ENCODE measurements at places on chromosomes 5 and 9.
A peak's percentile ranks its signal among the peaks of the same experiment; 100 is the strongest.

DNA sequence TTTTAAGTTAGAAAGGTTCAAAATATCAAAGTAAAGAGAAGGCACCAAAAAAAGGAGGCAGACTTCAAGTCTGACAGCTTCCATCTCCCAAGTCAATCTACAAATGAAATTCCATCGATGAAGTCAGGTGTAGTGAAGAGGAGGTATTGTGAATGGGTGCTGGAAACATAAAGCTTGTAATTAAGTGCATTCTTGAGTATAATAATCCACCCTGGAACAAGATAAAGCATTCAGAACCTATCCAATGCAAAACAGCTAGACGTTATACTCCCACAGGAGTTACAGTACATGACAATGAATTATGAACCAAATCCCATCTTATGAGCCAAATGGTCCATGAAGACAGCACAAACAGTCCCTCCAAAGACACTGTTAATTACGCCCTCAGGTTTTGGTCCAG lies 22.3 kb downstream of the BNC2 start:
- no peak for DNase-seq

- DNase-seq: peak; percentile 13
Measured at GRCh38 chr5:93246090-93246855, 334.7 kb downstream of the NR2F1-AS1 start.

DNA sequence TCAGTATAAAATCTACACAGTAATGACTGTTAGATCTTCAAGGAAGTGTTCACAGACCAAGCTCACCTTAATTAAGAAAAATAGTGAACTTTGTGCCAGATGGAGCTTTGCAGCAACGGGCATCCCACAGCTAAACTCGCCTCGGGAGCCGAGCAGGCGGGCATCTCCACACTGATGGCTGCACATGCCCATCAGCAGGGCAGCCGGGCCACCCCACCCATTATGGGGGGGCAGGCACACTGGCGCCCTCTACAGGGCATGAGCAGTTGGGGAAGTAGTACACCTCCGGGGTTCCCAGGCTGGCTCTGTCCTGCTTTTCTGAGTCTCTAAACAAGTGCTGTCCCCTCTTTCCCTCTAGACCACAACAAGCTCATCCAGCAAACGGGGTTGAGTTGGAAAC lies 21.6 kb downstream of the ANKS6 start:
- no peak for DNase-seq

DNA sequence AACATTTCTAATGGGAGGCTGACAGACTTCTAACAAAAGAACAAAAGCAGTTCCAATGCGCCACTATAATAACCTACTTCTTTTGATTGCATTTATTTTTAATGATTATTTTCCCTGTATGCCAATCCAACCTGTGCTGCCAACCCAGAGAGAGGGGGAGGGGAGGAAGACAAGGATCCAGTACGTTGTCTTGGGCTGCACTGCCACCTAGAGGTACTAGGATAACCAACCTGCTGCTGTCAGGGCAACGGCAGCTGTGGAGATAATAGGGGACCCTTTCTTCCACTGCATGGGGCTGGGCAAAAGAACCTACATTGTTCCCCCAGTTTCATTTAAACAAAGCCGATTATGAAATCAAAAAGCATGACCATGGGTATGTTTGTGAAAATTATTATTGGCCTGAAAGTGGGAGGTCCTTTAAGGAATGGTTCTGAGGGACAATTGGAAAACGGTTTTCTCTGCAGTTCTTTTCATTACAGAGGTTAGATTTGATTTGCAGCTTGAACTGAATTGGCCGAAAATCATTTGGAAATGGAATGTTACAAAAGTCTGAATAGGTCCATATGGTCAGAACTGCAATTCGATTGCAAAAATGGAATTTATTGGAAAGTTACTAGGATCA lies 101.3 kb downstream of the RASEF start:
- DNase-seq: peak; percentile 87

DNA sequence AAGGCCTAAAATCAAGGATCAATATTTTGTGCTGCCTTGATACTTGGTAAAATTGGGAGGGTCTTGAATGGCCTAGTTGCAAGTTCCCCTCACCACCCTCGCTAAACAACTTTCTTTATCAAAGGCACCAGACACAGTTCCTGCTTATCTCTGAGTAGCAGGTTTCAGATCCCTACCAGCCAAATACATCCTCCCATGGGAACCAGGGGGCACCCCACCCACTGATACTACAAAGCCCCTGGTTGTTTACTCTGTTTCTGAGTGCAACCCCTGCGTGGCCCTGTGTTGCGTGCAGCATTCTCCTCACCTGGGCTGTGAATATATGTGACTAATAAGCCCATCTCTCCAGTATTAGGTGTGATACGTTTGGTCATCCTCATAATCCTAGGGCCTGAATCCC lies 314.9 kb downstream of the DRD1 start:
- no peak for DNase-seq

GRCh38 chr9:136729144-136729543 lies 13.6 kb downstream of the LCN10 start:
- DNase-seq: no peak

- DNase-seq: no peak
Measured at GRCh38 chr5:72189146-72189545, 81.9 kb downstream of the MAP1B start.

DNA sequence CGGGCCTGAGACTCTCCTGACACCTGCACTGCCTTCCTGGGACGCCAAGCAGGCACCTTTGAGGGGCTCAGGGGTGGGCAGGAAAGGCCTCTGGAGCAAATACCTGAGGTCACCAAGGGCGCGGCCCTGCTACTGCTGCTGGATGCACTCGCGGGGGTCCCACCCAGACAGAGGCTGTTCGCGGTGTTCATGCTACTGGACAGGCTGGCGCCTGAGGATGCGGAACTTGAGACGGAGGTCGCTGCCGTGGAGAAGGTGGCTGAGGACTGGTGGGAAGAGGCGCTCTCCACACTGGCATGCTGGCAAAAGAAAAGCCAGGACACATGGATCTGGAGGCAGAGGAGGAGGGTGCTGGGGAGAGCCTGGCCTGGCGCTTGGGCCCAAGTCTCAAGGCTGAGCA lies 110.7 kb downstream of the UBE2R2 start:
- no peak for DNase-seq

- no peak for DNase-seq
Measured at GRCh38 chr5:84362061-84362720, 22.5 kb downstream of the EDIL3 start.

DNA sequence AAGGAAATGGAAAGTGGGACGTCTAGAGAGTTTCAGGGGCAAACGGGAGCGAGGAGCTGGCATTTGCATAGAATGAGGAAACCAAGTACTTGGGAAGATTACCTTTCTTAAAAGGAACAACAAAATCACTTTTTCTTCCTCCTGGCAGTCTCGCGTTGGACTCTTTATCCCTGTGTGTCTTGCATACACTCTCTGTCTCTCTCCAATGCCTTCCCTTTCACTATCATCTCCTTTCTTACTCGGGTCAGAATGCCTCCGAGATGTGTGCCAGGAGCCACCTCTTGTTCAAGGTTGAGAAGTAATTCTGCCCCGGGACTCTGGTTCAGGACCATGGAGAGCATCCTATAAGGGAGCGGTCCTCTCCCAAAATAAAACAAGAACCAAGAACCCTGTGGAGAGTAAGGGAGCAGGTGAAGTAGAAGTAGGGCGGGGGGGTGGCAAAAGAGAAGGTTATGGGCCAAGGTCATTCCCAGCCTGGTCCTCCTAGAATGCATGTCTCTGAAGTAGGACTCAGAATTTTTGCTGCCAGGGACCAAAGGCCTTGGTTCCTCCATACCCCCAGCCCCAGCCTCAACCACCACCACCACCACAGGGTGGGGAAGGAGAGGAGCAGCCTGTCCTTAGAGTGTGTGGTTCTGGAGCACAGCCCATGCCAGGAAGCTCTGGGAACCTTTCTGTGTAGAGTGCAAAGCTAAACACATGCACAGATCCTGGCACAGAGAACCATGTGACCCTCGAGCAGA lies 72.1 kb upstream of the ARAP3 start:
- peak; percentile 41 for DNase-seq

DNA sequence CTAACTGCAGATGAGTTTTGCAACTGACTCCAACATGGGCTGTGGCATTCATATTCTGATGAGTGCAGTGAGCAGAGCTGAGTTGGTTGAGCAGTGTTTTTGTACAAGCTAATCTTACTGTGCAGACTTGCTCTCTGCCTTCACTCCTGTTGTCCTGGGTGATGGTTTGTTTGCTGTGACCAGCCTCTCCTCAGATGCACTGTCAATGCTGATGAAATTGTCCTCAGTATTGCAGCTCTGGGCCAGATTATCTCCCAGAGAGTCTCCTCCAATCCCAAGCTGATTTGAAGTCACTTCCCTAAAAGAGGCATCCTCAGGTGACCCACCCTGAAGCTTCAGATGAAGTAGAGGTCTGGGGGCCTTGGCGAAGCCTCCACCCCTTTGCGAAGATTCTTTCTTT lies 581.8 kb downstream of the ACTL7B start:
- DNase-seq: no peak

GRCh38 chr5:165576678-165577275 lies 2071.4 kb downstream of the MAT2B start:
- no peak for DNase-seq

GRCh38 chr5:72559866-72560766 lies 52.9 kb upstream of the ZNF366 start:
- no peak for DNase-seq

GRCh38 chr5:152532714-152533113 lies 127.6 kb upstream of the NMUR2 start:
- DNase-seq: no peak

DNA sequence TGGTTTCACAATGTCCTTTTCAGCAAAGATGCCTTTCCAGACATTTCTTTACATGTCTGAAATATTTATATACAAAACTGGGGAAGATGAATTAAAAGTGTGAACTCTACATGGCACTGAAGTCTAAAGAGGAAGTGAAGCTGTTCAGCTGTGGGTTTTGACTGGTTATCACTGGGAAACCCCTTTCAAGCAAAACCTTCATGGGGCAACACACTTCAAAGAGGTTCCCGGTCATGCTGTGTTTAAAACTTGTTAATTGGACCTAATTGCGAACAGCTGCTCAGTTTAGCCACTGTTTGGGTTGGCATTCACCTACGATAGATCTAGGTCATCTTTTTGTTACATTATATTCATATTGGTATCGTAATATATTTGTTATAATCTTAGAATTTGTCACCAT lies 20.0 kb upstream of the GDNF start:
- no peak for DNase-seq
